ENCODE measurements at places on chromosomes 5 and 9.
A peak's percentile ranks its signal among the peaks of the same experiment; 100 is the strongest.

DNA sequence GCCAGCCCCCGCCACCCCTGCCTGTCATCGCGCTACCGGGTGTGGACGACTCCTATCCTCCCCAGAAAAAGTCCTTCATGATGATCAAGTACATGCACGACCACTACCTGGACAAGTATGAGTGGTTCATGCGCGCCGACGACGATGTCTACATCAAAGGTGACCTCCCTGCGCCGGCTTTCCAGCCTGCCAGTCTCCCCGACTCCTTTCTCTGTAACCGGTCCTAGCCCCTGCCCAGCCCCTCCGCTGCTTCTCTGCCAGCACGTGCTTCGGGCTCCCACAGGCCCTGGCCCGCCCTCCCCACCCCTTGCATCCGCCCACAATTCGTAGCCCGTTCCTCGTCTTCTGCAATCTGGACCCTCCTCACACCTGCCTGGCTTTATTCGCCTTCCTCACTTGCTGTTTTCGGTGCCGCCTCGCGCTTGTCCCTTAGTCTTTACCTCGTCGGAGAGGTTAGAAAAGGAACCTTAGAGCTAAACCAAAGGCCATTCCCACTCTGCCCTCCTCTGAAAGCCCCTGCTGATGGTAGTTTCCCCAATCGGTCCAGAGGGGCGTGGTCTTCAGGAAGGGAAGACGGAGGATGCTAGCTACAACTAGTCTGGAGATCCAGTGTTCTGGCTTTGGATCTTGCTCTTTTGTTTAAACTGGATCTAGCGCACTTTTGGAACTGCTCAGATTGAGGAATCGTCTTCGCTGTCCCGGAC is 1.4 kb downstream of the CHSY3 start:
- DNase-seq: no peak

GRCh38 chr9:86052556-86053468 is 46.5 kb downstream of the GOLM1 start:
- no peak for DNase-seq

DNA sequence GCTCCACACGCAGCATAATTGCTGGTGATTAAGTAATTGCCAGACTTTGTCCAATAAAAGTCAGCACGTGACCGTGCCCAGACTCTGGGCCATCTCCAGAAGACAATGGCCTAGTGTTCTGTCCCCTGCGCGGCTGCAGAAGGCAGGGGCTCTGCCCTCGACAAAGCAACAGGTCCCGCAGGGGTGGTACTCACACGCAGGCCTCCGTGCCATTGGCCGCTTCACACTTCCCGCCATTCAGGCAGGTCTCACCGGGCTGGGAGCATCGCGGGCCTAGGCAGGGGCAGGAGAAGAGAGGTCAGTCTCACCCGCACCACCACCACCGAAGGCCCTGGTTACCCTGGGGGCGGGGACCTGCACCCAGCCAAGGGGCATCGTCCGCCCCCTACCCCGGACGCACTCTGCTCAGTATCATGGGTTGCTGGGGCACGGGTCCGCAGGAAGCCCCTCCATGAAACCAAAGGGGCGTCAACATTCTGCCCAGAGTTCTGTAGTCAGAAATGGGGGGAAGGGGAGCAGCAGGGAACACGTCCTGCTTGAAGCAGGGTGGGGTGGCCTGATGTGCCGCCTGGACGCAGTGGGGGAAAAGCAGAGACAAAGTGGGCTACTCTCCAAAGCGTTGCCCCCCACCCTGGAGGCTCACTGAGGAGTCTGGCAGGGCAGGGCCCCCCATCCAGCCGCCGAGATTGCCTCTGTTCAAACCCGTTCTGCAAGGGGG is 1.9 kb downstream of the NOTCH1 start:
- no peak for DNase-seq

GRCh38 chr9:99109522-99109921 is 4.6 kb downstream of the TGFBR1 start:
- DNase-seq: no peak

- no peak for DNase-seq
Observed at GRCh38 chr9:37174247-37174646, 53.9 kb downstream of the ZCCHC7 start.

DNA sequence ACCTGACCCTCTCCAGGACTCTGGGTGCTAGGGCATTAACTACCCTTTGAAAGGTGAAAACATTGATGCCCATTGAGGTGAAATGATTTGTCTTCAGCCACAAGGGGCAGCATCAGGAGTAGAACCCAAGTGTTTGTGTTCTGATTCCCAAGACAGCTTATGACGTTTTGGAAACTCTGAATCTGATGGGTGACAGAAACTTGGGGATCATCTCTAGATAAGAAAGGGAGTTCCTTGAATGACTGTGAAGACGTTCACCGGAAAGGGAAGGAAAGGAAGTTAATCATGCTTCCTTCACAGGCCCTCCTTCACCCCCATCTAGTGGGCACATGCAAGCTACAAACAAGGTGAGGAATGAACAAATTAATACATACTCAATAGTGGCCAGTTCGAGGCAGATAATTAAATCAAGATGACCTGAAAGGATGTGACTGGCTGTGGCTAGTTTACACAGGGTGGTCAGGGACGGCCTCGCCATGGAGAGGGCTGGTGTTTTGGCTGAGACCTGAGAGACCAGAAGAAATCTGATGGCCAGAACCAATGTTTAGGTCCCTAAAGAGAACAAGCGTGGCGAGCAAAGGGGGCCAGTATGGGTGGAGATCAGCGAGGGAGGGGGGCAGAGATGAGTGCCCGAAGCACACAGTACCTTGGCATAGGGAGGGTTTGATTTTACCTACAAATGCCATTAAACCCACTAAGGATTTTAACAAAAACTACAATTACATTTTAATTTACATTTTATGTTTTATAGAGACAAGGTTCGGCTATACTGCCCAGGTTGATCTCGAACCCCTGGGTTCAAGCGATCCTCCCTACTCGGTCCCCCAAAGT is 937 bp upstream of the SLC26A2 start:
- DNase-seq: no peak

GRCh38 chr9:123453831-123454321 is 97.9 kb downstream of the CRB2 start:
- peak; percentile 8 for DNase-seq

DNA sequence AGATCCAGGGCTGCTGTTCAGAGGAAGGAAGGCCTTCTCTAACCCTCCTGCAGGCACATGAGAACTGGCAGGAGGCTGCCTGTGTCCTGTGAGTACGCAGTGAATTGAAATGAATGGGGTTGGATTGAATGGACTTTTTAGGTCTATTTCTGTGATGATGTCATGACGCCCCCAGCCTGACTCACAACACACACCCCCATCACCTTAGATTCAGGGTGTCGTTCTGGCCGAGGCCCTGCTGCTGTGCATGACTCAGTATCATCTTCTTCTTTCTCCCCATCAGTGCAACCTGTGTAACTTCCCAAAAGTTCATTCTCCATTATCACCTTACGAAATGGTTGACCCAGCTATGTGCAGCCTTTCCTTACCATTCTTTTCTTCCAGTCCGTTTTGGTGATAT is 5.4 kb downstream of the PCAT7 start:
- DNase-seq: no peak

DNA sequence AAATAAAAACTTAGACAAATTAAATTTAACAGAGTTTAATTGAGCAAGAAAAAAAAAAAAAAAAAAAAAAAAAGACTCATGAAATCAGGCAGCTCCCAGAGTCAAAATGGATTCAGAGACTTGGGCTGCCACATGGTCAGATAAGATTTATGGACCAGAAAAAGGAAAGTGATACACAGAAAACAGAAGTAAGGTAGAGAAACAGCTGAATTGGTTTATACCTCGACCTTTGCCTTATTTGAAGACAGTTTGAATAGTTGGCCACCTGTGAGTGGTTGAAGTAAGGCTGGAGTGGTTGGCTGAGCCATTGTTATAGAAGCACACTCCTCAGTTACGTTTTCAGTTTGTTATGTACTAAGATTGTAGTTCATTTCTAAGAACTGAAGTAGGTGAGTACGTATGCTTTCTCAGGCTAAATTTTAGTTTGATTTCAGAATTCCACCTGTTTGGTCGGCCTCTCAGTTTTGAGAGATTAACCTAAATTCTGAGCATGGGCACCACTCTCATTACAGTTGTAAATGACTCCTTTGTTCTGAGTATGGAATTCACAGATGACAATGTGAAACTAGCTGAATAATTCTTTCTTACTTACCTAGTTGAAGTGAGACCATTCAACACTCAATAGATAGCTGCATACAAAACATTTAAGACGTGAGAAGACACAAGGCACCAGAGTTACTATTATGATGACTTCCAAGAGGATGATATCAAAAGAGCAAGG is 149.0 kb downstream of the AOPEP start:
- no peak for DNase-seq

- no peak for DNase-seq
Observed at GRCh38 chr5:23303435-23303834, 204.0 kb upstream of the PRDM9 start.

GRCh38 chr5:66739021-66739420 is 142.8 kb downstream of the MAST4 start:
- no peak for DNase-seq

DNA sequence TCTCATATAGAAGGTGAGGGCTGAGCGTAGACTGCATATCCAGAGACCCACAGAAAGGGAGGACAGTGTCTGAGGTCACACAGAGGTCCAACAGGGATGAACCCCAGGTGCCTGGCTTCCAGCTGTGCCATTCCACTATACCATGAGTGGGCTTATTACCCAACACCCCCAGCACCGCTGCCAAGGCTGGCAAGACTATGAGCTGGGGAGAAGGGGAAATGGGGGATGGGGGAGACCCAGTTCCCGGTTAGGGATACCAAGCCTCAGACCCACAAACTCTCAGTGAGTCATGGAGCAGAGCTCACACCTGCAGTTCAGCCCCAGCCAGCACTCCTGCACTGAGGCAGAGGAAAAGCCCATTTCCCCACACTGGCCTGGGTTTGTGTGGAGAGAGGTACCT is 106.4 kb downstream of the PSD2 start:
- no peak for DNase-seq

- no peak for DNase-seq
Observed at GRCh38 chr5:59185757-59186385, 603.0 kb downstream of the RAB3C start.

DNA sequence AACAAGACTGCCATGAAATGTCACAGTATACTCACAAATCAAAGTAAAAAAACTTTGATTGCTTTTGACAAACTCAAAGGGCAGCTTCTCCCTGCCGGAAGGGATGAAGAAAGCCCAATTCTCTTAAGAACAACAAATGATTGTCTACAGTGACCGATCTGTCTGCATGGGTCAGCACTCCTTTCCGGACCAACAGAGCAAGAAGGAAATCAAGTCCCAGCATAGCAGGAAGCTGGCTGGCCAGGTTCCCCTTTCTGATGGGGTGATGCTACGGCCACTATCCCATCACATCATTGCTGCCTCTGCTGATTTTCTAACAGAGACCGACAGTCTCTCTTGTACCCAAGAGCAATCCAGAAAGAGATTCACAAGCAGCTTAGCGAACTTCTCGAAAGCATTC is 692 bp downstream of the C1QTNF3 start:
- no peak for DNase-seq

Data from NCI-H774 (cell line).